Activated CD4-positive, CD25-positive, alpha-beta regulatory T cell treated with anti-CD3 and anti-CD28 coated beads, Interleukin-2, amount 50 U/mL, for 16 hours (primary cell): ENCODE measurements at places on chromosomes 11 and 22.

GRCh38 chr11:68386331-68386978 lies 74.1 kb downstream of the LRP5 start:
- DNase-seq, result no peak

DNA sequence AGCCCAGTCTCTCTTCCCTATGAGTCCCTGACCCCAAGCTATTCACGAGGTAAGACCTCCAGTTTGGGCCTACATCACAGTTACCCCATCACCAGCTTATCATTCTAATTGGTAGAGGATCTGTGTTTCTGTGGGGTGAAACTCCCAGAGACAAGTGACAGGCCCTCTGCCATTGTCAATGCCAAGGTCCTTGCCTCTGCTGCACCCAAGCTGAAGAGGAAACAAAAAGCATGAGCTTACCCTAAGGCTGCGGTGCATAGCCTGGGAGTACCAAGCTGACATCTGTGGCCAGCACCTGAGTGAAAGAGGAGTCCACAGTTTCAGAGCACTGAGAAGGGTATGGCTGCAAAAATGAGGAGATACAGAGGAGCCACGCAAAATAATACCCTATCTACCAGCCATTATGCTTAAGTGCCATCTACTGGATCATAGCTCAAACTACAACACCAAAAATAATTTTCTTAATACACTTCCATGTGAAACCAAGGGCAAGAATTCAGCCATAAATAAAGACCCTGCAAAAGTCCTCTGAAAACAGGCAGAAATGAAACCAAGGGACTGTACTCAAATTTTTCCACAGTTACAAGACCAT lies 62.3 kb upstream of the ANO5 start:
- no peak for DNase-seq

DNA sequence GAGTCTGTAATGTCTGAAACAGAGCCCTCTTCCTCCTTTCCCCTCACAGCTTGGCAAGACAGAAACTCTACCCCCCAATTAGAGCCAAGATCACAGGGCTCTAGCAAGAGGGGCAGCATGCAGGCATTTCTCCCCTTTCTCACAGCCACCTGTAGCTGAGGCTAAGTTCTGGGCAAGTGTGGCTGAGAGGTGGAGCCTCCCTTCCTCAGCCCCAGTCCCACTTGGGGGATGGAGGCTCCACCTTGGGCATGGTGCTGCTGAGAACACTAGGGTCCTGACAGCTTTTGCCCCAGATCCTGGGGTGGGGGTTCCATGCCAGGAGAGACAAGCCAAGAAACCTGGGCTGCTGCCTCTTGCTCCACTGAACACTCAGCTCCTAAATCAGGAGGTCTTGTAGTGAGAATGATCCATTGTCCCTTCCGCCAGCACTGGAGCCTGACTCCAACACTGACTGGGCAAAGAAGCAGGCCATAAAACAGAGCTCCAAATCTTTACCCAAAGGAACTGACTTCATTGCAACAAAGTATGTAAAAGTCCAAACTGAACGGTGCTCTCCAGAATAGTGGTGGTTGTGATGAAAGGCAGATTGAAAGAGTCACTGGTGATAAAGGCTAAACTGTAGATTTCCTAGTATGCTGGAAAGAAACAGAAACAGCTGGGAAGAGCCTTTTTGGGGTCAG lies 25.6 kb downstream of the NARS2 start:
- DNase-seq, result no peak

DNA sequence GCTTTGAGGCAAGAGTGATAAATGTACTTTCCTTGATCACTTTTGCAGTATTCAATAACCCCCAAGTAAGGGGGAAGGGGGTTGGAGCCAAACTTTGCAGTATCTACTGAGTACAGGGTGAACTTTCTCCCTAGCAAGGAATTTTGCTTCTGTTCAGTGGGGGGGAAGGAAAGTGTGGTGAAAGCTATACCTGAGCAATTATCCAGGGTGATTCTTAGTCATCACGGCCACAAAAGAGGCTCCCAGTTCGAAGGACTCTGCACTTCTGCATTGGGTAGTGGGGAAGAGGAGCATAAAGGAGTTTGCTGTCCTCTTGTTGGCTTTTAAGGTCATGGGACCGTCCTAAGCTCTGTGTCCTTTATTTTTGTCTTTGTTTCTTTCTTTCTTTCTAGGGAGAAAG lies 346.5 kb upstream of the SYN3 start:
- DNase-seq, result no peak

- DNase-seq, result no peak
These were observed 892.8 kb downstream of the NTM start for GRCh38 chr11:132263241-132263640.

DNA sequence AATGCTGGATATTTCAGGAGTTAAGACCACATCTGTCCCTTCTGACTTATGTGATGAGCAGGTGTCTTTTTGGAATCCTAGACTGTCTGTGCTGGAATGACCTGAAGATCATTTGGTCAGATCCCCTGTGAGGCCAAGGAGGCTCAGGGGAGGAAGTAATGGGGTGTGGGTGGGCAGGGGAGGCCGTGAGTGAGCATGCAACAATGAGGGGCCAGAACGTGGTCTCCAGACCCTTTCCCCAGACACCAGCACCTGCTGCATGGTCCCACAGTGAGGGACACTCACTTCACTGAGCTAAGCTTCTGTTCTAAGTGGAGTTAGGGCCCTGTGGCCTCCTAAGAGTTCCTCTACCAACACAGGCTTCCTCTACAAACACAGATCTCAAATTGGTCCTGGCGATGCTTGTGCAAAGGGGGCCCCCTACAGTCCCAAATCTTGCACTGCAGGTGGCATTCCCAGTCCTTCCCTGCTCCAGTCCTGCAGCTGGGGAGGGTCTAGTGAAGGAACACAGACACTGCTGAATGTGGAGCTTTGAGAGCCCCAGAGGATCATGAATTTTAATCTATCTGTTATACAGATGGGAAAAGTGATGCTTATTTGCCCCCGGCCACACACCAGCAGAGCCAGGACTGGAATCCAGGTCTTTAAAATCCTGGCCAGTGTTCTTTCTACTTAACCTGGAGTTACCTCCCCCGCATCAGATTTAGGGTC lies 7.4 kb downstream of the USP2 start:
- no peak for DNase-seq

GRCh38 chr22:17753401-17753989 lies 20.8 kb downstream of the BID start:
- DNase-seq, result no peak

- no peak for DNase-seq
These were observed 860.1 kb downstream of the TBC1D22A start for GRCh38 chr22:47622541-47622940.

DNA sequence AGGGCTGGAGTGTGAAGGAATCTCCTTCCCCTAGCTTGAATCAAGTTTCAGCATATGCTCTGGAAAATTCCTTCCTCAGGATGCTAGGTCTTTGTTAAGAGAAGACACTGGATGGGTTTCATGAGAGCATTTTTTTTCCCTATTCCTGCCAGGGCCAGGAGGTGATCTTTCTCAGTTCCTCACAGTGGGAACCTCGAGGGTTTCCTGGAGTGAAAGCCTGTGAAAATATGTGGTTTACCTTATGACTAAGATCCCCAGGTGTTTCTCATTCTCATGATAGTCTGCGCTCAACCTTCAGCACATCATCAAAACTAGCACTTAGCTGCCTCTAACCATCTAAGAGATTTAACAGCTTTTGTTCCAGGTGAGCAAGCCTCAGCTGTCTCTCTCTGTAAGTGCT lies 985.3 kb upstream of the FAT3 start:
- DNase-seq, result no peak

- no peak for DNase-seq
These were observed 45.3 kb downstream of the CHRDL2 start for GRCh38 chr11:74685905-74686304.

GRCh38 chr11:72519220-72519881 lies 85.0 kb upstream of the CLPB start:
- no peak for DNase-seq

GRCh38 chr11:8002676-8003075 lies 15.5 kb downstream of the EIF3F start:
- no peak for DNase-seq

DNA sequence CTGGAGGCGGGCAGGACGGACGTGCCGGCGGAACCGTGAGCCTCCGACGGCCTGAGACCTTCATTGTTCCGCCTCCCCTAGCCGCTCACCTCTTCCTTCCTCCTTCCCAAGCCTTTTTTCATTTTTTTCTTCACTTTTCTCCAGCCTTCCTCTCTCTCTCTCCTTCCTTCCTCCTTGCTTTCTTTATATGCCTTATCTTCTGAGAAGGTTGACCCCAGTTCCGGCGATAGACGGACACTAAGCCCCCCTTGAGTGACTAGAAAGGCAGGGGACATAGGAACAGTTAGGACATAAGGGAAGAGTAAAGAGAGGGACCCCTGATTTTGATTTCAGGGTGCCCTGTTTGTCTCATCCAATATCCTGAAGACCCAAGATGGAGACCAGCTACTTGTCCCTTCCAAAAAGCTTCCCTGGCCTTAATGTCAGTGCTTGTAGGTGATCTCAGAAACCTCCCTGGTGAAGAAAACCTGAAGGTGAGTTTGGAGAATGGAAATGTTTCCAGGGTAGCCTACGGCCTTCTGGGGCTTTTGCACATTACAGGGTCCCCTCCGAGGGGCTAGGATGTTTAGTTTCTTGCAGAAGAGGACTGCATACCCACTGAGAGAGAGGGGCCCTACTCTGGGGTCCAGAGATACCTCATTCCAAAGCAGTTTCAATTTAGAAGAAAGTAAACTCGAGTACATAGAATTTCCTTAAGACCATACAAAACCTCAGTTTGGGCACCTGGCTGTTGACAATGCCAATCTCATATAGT lies 3.5 kb downstream of the ADM start:
- no peak for DNase-seq

- no peak for DNase-seq
These were observed 87.7 kb downstream of the UBASH3B start for GRCh38 chr11:122743097-122743741.

- no peak for DNase-seq
These were observed 2222.5 kb downstream of the LRRC4C start for GRCh38 chr11:39236916-39237315.

- DNase-seq, result no peak
These were observed 779.7 kb upstream of the LRRC4C start for GRCh38 chr11:42239188-42239587.

- DNase-seq, result no peak
These were observed 13.1 kb upstream of the THY1 start for GRCh38 chr11:119436093-119436492.

DNA sequence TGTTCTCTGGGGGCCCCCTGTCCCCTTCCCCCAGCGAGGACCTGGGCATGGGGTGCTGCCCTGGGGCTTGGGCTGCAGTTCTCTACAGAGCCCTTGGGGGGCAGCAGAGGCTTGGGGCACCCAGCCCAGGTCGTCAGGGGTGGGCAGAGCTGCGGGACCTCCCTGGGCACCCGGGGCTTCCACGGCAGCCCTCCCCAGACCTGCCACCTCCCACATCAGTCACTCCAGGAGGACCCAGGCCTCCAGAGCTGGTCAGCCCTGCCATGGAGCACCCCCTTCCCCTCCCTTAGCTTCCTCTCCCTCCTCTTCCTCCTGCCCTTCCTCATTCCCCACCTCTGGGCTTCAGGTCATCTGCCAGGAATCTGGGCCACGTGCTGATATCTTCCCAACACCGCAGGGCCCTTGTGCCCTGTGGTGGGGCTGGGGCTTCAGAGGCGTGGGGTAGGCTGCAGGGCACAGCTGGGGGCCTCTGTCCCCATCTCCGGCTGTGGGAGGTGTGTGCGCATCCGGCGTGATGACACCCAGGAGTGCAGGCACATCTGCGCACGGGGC lies 5.8 kb downstream of the TSPAN4 start:
- DNase-seq, result no peak

- DNase-seq, result no peak
These were observed 1698.3 kb upstream of the RAG2 start for GRCh38 chr11:38296211-38296776.

- no peak for DNase-seq
These were observed 4.9 kb downstream of the TPBGL start for GRCh38 chr11:75245356-75246005.

- no peak for DNase-seq
These were observed 22.2 kb downstream of the PTDSS2 start for GRCh38 chr11:472272-472671.

- DNase-seq, result no peak
These were observed 51.1 kb upstream of the LMO2 start for GRCh38 chr11:33942954-33943353.

- DNase-seq, result no peak
These were observed 205.5 kb downstream of the GRIK4 start for GRCh38 chr11:120717042-120717441.

- DNase-seq, result no peak
These were observed 680.0 kb downstream of the BRD1 start for GRCh38 chr22:49147617-49148175.

GRCh38 chr11:118749429-118749828 lies 41.5 kb downstream of the DDX6 start:
- no peak for DNase-seq

- no peak for DNase-seq
These were observed 2.0 kb downstream of the PNPLA5 start for GRCh38 chr22:43889860-43890253.

- no peak for DNase-seq
These were observed 22.8 kb upstream of the P2RY6 start for GRCh38 chr11:73249304-73249703.

- no peak for DNase-seq
These were observed 57.3 kb upstream of the SCUBE2 start for GRCh38 chr11:9148727-9149126.
